ENCODE measurements at places on chromosomes 7 and 10.

DNA sequence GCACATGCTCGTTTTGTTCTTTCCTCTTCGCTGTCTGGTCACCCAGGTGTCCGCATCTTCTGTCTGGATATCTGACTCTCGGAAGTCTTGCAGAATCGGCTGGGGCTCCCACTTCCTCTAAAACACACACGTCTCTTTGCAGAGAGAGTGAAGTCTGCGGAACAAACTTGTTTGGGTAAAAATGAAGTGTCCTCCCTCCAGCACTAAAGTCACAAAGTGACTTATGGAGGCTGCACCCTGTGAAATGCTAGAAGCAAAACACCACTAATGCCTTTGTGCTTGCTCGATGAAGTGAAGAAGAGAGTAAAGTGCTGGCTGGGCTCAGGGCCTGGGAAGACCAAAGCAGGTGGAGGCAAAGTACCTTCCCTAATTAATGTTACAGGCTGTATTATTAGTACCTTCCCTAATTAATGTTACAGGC lies 71.4 kb downstream of the FGFR2 start:
- DNase-seq = no peak

- no peak for DNase-seq
Observed at GRCh38 chr7:111324228-111324627, 233.3 kb downstream of the LRRN3 start.

DNA sequence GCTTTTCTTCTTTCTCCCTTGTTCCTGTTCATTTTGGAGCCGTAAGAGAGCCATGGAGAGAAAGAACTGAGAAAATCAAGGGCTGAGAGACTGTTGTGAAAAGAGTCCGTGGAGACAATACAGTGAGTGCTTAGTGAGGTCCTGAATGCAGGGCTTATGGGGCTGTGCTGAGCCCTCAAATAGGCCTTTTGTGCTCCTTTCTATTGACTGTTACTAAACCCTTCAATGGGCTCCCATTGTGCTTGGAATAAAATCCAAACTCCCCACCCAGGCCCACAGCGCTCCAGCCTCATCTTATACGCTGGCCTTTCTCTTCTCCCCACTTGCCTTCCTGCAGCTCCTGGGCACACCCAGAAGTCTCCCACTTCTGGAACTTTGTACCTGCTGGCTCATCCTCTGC lies 243.1 kb upstream of the HABP2 start:
- peak; percentile 89 for DNase-seq

DNA sequence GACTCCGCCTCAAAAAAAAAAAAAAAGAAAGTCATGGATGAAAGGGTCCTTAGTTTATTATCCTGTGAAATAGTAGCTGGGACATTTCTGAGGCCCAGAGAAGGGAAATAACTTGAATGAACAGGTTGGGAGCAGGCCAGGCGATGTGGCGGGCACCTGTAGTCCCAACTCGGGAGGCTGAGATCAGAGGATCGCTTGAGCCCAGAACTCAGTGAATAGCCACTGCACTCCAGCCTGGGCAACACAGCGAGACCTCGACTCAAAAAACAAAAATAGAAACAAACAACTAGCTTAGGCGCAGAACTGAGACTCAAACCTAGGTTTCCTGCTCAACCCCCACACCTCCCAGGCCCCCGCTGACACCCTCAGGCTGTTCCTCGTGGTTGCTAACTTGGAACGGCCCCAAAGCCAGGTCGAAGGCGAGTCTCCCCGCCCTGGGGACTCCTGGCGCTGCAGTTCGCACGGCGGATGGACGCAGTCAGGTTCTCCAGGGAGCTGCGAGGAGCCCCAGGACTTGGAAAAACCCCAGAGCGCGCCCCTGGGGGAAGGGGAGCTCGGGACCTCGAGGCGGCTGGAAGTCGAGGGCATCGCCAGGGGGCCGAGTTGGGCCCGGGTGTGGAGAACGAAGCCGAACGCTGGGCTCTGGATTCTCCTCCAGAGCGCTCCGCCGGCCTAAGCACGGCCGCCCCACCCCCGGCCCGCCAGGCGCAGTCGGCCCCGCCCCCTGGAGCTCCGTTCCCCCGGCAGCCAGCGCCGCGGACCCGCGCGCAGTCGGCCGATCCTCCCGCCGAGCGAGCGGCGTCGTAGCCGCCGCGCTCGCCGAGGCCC lies at the start of gene STOX1:
Gene STOX1 (plus strand): TSS at position 768 of the 828 bp plus-strand sequence. CDS start 93 bp downstream, outside the sequence.
- DNase-seq = no peak

DNA sequence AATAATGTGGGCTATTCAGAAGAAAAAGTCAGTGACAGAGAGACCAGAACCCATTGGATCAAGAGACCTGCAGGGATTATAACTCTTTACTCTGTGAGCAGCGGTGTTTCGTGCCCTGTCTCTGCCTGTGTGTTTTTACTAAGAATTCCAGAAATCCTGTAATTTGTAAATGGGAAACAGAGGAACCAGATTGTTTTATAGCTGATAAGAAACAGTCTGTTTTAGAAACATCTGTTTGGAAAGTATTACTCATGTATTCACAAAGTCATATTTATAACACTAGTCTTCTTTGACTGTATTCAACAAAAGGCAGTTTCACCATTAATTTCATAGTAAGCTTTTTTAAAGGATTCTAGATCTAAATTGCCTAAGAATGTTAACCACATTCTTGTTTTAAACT lies 30.0 kb upstream of the VDAC2 start:
- DNase-seq = no peak

DNA sequence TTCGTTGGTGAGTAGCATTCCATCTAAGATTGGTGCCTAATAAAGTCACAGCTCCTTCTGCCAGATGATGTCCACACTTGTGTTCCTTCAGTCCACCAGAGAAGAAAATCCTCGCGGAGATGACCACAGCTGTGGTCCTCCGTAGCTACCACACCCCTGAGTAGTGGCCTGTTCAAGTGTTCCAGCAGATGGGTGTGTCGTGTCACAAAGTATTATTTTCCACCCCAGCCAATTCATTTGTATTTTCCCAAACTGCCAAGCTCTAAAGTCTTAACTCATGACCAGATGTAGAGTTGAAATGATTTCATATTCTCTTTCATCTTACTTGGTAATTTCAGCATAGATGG lies 251.3 kb upstream of the TCF7L2 start:
- no peak for DNase-seq
